T-helper 1 cell (primary cell): ENCODE measurements at places on chromosomes 7 and 10.

GRCh38 chr10:93274419-93274818 is 200.7 kb downstream of the CYP26A1 start:
- no peak for DNase-seq

GRCh38 chr10:86361156-86362128 is 5.2 kb downstream of the GRID1 start:
- DNase-seq: no peak

DNA sequence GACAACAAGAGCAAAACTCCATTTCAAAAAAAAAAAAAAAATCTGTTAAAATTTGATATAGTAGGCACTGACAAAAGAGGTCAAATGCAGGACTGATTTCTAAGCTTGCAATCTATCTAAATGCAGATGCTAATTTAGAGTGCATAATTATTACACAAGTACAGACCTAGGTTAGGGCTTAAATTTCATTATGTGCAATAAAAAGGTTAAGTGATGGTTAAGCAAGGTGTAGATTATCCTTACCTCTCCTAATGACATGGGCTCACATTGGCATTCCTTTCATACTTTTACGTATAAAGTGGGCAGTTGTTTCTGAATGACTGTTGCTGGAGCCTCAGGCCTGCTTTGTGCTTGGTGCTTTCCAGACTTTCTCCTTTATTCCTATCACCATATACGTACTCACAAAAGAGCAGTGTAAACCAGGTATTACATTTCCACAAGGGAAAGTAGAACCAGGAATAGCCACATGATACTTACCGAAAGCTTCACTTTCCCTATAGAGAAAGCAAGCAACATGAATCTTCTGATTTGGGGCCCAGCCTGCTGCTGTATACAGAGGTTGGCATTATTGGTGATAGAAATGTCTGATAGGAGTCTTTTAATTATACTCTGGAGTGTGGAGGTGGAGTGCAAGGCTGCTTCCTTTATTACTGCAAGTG is 2.2 kb upstream of the CHCHD1 start:
- no peak for DNase-seq

- DNase-seq: no peak
Observed at GRCh38 chr10:44051584-44052385, 333.1 kb downstream of the CXCL12 start.

DNA sequence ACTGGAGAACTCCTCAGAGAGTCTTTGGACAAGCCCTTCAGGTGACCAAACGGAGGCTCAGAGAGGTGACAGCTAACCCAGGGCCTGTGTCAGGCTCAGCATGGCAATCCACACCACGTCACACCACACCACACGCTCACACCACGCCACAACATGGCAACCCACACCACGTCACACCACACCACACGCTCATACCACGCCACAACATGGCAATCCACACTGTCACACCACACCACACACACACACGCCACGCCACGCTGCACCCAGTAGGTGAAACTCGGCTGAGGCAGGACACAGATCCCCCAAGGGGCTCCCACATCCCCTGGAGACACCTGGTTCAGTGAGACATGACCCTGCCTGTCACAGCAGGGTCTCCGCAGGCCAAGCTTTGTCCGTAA is 107.3 kb downstream of the PDGFA start:
- no peak for DNase-seq

GRCh38 chr7:111676811-111677210 is 114.5 kb upstream of the IMMP2L start:
- DNase-seq: no peak

DNA sequence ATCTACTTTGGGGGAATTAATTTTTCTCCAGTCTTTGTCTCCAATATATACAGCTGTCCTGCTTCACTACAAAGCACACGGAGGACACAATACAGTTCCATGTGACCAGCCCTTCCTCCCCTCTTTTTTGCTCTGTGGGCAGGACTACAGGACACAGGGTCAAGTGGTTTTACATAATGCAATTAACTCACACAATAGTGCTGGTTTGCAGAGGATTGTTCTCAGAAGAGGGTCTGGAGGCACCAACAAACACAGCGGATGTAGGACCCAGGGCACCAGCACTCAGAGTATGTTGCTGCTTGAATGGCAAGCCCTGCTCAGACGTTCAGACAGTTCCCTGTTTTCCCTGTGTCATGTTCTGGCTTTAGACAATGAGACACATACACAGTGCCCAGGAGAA is 52.0 kb upstream of the NPTX2 start:
- DNase-seq: no peak

- DNase-seq: no peak
Observed at GRCh38 chr7:146805082-146805481, 688.5 kb downstream of the CNTNAP2 start.

DNA sequence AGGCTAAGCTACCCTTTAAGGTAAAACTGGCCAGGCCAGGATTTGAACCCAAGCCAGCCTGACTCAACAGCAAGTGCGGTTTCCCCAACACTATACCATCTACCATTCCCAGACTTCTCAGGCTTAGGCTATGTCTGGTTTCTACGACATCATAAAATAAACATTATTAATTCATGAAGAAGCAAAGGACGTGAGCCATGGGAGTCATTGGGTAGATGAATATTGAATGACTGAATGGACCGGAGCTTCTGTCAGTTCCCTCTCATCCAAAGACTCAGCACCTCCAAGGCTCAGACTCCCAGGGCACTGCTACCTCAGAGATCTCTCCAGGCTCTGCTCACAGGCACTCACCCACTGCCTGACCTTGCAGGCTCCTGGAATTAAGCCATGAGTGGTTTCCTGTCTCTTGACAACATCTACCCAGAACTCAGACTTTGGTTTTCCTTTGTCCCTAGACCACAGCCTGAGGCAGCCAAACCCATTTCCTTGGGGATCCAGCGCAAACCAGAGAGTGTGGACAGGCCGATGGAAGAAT is 64.6 kb upstream of the STEAP1B start:
- DNase-seq: no peak

GRCh38 chr10:29317027-29317420 is 28.2 kb downstream of the LYZL1 start:
- no peak for DNase-seq

- DNase-seq: no peak
Observed at GRCh38 chr7:5383314-5384098, 40.1 kb downstream of the TNRC18 start.

DNA sequence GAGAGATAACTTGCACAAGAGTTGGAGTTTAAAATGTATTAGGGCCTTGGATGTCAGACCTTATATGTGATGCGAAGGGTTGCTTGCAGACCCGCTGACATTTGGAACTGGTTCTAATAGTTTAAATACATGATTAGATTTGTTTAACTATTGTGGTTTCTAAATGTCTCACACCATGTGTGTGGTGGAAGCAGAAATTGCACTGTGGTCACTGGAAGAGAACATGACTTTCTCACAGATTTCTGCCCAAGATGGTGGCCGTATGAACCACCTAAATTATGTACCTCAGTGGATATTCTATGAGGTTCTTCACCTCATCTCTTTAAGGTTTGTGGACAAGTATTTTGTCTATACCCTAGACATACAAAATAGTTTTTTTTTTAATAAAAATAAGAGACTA is 8.2 kb upstream of the C1QL3 start:
- no peak for DNase-seq

GRCh38 chr10:44894691-44895090 is 16.4 kb upstream of the TMEM72 start:
- no peak for DNase-seq

GRCh38 chr10:51649064-51649463 is 50.3 kb downstream of the CSTF2T start:
- no peak for DNase-seq

DNA sequence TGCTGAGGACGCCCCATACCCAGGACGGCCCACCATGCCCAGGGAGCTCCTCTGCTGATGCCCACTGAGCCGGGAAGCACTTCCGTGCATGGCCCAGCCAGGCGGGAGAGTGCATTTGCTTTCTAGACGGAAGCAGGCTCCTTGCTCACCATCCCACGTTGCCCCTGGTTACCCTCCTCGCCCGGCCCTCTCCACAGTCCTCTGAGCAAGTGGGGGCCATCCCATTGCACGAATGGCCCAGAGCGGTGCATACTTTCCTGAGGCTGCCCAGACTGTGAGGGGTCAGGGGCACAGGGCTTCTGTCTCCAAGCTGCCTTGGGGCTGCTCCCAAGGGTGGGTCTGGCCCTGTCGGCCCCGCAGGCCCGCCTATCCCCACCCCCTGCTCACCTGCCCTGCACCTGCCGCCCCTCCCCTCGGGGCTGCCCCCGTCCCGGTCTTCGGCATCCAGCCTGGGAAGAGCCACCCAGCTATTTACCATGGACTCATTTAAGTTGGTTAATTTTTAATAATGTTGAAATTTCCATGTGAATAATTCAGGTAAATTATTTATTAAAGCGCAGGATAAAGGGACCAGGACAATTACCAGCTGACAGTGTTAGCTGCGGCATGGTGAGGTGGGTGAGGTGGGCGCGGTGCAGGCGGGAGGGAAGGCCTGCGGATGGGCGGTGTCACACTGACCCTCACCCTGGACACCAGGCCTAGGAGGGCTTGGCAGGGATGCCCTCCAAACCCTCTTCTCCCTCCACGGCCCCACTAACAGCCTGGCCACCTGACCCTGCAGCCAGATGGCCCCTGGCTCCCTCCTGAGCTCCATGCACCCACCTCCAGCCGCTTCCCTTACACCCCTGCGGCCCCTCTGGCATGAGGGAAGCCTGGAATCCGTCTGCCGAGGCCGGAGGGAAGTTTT is 104.4 kb downstream of the MICALL2 start:
- no peak for DNase-seq

- DNase-seq: no peak
Observed at GRCh38 chr7:130008941-130009847, 42.0 kb downstream of the ZC3HC1 start.

- DNase-seq: no peak
Observed at GRCh38 chr7:150361807-150362621, 6.6 kb upstream of the REPIN1 start.

GRCh38 chr10:126481181-126481580 is 92.9 kb upstream of the ADAM12 start:
- DNase-seq: no peak

GRCh38 chr10:31929261-31930022 is 811 bp upstream of the ARHGAP12 start:
- DNase-seq: peak; percentile 9

GRCh38 chr7:148570510-148570909 is 20.1 kb upstream of the C7orf33 start:
- DNase-seq: no peak

DNA sequence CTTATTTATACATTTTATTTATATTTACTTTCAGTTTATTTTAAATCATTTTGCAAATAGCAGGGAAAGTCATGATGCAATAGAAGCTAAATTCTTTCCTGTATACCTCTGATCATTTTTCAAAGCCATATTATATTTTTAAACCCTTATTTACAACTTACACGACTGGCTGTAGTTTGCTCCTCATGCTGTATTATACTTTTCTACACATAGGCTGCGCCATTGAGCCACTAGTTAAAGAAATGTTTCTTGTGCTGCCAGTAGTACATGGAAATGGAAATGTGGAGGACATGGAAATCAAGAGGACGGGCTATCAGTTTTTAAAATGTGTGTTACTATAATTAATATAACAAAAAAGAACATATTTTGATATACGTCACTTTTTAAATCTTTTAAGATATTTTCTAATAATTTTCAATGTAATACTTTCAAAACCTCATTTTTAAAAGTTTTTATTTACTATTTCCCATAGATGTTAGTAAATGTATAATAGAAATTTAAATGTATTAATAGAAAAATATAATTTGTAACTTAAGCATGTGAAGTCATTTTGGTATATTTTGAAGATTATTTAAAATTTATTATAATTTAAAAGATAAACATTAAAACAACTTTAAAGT is 118.5 kb downstream of the VTI1A start:
- peak; percentile 22 for DNase-seq
